ENCODE measurements at places on chromosomes 16 and 17.

- DNase-seq: no peak
Observed at GRCh38 chr17:67569015-67569451, 148.7 kb upstream of the NOL11 start.

DNA sequence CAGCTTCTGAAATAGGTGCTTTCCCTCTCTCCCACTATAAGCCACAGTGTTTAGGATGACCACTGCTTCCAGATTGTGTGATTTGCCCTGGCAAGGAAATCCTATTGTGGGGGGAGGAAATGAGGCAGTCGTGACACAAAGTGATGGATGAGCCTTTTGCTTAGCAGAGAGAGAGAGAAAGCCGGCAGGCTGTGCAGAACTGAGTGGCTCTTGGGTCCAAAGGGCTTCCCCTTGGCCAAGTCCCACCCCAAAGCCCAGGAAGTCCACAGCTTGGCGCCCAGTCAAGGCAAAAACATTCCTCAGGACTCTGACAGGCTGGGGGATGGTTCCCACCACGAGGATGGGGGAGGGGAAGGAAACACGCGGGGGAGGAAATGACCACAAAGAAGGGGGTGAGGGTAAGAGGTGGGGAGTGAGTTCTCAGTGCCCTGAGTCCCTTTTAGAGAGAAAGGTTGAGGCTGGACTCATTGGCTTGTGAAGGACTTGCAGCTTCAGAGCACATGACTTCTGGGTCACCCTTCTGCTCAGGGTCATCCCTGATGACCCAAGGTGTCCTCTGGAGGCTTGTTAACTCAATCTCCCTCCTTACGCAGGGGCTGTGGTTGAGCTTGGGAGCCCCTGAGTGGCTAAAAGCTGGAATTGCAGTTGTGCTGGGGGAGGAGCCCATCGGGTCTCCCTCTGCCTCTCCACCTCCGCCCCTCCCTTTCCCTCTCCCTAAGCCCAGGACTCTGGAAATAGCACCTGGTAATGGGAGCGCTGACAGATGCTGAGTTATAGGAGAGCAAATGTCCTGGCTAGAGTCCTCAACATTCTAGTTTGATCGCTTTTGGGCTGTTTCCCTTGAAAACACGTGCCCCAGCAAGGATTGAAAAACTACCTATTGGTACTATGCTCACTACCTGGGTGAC is 10.3 kb upstream of the MSL1 start:
- DNase-seq: peak; percentile 73

GRCh38 chr16:15792563-15792971 is 64.3 kb downstream of the MYH11 start:
- no peak for DNase-seq

DNA sequence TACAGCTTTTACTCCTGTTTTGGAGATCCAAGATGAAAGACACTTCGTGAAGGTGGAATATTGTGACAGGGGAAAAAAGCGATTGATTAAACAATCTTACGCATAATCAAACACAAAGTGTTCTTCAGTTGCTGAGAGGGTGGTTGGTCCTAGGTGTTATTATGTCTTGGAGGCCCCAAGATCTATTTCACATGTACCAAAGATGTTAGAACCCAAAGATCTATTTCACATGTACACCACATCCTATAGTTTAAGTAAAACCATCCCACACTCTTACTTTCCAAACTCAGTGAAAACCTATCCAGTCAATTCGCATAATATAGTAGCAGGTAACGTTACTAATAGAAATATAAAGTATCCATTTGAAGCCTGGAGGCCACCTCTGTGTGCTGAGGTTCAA is 242.6 kb upstream of the MAF start:
- DNase-seq: no peak

DNA sequence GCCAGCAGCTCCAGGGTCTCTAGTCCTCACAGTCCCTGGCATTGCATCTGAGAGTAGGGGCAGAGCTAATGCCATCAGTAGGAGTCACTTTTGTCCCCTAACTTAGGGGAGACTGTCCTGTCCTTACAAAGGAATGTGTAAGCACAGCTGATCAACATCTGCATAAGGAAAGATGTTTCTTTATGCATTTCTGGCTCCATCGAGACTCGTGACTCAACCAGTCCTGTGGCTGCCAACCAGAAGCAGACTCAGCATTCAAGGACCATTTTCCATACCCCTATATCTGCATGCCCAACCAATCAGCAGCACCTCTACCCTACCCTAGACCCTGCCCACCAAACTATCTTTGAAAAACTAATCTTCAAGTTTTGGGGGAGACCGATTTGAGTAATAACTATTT is 8.2 kb upstream of the MPP2 start:
- DNase-seq: no peak

- no peak for DNase-seq
Observed at GRCh38 chr17:6509031-6509771, 47.2 kb downstream of the PITPNM3 start.

DNA sequence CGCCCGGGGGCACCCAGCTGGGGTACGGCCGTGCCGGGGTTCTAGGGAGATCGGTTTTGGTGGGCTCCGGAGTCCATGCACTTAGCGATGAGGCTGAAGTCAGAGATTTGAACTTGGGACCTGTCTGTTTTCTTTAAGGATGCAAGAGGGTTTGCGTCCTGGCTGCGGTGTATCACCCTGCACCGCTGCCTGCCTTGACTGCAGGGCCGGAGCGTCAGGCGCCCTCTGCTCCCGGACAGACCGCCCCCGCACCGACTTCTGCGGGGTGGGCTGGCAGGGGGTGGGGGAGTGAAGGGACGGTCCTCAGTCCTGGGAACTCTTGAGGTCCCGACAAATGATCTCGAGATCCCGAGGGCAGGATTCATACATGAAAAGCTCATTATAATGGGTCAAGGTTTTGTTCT is 701 bp downstream of the PDP2 start:
- no peak for DNase-seq

DNA sequence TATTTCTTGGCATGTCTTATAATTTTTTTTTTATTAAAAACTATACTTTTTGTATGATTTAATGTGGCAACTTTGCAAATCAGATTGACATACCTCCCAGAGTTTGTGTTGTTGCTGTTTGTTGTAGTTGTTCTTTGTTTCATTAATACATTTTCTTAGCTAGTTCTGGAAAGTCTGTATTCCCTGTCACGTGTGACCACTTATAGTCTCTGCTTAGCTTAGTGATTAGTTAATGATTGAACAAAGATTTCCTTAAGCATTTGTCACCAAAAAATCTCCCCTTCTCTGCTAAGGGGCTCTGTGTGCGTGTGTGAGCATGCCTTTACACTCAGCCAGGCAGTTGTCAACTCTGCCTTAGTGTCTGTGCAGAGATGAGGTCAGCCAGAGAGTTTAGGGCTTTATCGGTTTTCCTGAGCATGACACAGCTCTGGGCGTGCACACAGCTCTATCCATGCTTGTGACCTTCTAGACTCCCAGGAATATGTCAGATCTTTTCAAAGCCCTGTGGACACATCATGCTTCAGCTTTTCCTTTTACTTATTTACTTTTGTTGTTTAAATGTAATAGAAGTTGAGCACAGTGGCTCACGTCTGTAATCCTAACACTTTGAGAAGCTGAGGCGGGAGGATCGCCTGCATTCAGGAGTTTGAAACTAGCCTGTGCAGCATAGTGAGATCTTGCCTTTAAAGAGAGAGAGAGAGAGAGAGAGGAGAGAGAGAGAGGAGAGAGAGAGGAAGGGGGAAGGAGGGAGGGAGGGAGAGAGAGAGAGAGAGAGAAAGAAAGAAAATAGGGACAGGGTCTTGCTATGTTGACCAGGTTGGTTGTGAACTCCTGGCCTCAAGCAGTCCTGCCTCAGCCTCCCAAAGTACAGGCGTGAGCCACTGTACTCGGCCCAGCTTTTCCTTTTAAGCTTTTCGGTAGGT is 21.9 kb downstream of the DNAI2 start:
- no peak for DNase-seq

DNA sequence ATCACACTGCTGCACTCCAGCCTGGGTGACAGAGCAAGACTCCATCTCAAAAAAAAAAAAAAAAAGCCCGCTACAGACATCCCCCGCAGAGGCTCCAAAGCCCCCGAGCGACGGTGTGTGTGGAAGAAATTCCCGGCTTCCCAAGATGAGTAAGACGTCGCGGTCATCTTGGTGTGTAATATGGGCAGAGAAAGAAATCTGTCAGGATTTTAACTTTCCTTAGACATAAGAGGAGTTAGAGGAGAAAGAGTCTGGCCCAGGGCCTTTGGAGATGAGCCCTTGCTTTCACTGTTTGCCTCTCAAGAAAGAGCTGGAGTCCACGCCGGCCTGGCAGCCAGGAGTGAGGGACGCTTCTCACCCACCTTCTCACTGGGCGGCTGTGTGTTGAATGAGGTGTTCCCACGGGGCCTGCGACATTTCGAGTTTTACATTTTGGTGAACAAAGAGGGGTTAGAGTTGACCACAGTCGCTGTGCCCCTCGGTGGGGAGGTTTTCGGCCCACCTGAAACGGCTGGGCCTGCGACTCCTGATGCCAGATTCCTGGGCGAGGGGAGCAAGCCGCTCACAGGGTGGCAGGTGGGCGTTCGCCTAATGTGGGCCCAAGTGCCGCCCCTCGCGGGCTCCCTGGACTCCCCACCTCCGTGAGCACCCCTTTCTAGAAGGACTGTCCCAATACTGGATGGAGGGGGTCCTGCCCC is 17.9 kb downstream of the C1QTNF1 start:
- no peak for DNase-seq

- DNase-seq: no peak
Observed at GRCh38 chr17:29165261-29165660, 14.9 kb downstream of the MYO18A start.

GRCh38 chr16:83083361-83083760 is 456.6 kb downstream of the CDH13 start:
- DNase-seq: no peak

DNA sequence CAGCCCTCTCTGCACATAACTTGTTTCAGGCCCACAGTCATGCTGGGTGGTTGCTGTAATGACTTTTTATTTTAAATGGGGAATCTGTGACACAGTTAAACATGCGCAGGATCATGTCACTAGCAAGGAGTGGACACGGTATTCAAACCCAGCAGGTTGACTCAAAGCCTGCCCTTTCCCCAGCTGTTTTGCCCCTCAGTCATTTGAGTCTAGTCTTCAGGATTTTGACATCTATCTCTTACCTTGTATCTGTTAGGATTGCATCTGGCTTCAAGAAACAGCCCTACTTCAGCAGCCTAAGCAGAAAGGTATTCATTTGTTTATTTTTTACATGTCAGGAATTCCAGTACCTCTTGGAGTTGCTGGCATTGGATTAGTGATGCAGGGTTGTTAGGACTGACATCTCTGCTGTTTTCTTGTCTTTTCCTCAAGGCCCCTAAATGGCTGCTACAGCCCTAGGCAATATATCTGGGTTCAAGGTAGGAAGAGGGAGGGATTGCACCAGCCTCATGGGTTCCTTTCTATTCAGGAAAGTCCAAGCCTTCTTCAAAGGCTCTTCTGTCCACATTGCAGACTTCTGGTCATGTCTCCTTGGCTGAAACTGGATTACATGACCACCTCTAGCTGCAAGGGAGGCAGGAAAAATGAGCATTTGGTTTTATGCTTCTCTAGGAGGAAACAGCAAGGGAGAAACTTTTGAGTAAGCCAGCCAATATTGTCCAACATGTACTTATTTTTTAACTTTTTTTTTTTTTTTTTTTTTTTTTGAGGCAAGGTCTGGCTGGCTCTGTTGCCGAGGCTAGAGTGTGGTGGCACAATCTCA is 22.8 kb downstream of the ABCC1 start:
- no peak for DNase-seq

DNA sequence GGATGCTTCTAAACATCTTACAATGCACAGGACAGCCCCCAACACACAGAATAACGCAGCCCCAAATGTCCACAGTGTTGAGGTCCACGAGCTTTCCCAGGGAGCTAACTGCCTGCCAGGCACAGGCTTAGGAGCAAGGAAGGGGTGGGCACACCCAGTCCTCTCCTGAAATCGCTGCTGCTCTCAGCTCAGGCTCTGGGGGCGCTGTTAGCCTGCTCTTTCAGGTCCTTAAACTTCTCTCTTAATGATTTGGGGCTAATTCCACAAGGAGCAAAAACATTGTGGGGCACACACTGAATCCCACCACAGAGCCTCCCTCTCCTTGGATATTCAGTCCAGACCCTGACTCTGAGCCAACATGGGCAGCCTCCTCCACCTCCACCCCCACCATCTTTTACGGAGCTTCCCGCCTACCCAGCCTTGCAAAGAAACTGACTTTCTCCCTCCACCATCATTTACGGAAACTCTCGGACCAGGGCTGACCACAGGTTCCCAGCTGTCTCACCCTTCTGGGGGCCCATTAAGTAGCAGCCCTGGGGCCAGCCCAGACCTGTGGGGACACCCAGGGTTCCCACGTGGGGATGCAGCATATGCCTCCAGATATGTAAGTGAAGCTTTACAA is 1.1 kb downstream of the CD300H start:
- no peak for DNase-seq

GRCh38 chr17:78358538-78359320 is 1.1 kb downstream of the SOCS3 start:
- DNase-seq: no peak

DNA sequence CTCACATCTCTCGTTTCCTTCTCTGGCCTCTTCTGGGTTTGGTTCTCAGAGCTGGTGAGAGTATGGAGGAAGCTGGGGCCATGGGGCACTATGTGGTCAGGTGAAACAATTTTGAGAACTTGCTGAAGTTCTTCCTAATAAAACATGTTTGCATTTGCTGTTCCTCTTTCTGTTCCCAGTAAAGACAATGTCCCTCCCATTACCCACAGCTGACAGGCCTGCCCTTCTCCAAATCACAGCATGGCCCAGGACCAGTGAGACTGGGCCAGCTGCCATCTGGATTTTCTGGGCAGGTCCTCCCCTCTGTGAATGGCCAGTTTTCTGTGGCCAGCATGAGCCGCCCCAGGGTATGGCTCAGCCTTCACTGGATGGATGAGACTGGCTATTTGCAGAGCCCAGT is at the start of gene CD300H:
TSS of gene CD300H (minus strand) at position 113 of the 400 bp plus-strand sequence.
- DNase-seq: no peak

Measured in NCI-H2081 treated with DMSO at 0.1 percent for 48 hours (cell line).